Hindlimb muscle (tissue), 1 donor: ENCODE measurements at places on chromosomes 2 and 18. TPM values are rescaled to one million over a fixed set of nuclear protein-coding genes. Genes with fewer than 3 reads are reported as not detected.
A peak's percentile ranks its signal among the peaks of the same experiment; 100 is the strongest.

- DNase-seq: no peak
Observed at GRCh38 chr2:28648147-28648546, 103.5 kb upstream of the PPP1CB start.

The COL4A4 gene
- polyA plus RNA-seq: 0.08 TPM

The APLF gene
- polyA plus RNA-seq: 2.1 TPM

DNA sequence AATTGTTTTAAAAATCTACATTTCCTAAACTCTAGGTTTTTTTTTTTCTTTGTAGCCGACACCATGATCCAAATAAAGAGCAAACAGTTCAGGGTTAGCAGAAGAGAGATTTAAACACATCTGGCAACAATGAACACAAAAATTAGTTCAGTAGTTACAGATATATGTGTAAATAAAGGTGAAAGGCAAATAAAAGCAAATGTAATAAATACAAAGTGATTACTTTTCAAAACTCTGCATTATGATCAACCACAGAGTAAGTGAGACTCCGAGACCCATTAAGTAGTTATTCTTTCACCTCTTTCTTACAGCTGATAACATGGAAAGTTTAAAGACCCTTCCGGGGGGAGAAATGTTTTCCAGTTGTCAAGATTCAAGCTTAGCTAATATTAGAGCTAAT, 716 bp downstream of the CALCRL start:
- DNase-seq: peak; percentile 13

The HSPE1 gene
- polyA plus RNA-seq: 100 TPM

DNA sequence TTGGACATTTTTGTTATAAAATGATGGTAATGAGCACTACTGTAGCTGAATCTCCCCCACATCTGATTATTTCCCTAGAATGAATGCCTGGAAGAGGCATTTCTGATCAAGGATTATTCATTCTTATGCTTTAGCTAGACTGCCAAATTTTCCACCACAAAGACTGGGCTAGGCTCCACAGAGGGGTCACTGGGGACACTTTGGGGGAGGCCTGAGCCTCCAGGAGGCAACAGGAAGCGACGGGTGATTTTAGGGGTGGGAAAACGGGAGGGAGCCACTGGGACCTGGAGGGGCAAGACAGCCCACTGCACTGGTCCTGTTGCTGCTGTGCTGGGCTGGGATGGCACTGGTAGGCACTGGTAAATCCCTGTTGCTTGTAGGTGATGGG, 2.4 kb upstream of the ASB1 start:
- DNase-seq: no peak

The MOCOS gene
- polyA plus RNA-seq: 0.10 TPM

DNA sequence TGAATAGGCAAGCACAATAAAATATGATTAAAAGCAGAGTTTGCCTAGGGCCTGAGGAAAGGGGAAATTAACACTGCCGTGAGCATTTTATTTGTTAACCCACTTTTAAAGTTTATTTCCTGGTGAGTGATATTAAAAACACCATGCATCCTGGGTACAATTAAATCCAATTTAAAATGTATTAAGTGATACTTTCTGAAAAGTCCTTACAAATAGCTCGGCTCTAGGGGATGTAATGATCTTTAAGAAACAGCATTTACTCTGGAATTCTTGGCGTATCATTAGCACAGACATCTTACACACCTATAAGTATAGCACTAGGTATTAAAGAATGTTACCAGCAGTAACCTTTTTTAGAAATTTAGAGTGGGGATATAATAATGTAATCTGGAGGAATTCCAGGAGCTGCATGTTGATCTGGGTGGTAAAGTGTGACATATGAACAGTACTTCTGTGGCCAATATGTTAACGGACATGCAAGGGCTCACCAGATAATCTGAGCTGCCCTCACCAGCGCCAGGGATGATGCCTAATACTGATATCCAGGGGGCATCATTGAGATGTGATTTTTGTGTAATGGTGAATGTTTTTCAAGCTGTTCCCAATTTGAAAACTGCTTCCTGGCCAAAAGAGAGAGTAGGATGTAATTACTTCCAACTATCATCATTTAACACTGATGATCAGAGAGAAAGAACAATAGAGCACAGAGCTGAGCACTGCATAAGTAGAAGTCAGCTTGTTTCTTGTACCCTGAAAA, 235.9 kb downstream of the DSEL start:
- no peak for DNase-seq

The AGXT gene
- polyA plus RNA-seq: not detected

DNA sequence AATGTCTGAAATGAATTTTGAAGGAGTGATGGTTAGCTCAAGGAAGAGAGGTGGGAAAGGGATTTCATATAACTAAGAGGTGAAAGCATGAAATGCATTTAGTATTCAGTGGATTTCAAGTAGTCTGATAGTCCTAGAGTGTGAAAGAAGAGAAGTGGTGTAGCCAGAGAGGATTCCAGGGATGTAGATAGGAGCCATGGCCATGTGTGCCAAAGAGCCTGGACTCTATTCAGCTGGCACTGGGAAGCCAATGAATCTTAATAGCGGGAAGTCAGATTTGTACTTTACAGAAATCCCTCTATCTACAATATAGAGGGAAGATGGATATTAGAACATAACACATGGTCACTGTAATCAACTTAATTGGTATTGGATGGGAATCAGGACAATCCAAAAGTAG, 8.3 kb upstream of the BOLL start:
- no peak for DNase-seq

DNA sequence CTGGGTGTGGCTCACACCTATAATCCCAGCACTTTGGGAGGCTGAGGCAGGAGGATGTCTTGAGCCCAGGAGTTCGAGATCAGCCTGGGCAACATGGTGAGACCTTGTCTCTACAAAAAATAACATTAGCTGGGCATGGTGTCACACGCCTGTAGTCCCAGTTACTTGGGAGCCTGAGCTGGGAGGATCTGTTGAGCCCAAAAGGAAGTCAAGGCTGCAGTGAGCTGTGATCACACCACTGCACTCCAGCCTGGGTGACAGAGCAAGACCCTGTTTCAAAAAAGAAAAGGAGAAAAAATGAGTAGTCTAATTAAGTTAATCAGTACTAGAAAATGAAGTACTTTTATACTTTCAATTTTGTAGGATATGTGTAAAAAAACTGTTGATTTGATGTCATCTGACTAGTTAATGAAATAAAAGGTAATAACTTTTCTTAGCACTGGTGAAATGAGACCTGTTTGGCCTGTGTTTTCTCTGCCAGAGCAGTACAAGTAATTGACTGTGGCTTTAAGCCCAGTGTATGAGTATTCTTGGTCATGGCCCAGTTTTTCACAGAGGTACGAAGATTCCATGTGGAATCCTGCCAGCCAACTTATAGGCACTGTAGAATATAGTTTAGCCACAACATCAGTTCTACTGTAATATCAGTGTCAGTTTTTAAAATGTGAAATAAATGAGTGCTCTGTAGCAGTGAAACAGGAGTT, 35.8 kb downstream of the MFSD6 start:
- DNase-seq: peak; percentile 29

The TEKT4 gene
- not detected for polyA plus RNA-seq

DNA sequence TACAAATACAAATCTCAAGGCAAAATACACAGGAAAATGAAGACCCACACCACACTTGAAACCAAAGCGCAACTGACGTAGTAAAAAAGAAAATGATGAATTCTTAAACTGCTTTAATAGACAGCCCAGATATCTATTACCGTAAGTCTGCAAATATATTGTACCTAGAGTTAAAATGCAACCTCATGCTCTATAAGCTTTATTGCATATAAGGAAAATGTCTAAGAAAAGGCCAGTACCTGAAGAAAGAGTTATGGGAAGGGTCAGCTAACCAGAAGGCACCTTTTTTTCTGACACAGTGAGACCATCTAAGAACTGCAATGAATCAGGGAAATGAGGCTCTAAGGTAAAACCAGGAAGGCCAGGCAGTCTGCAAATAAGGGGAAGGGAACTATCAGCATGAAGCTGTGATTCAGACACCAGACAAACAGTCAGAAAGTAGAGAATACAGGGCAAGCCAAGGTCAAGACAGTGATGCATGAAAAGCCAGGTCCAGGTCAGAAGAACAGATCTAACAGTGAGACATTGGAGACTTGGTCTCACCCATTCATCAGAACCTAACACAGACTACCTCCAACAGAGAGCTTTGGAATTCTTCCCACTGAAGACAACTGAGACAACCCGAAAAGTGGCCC, 46.9 kb downstream of the PDE11A start:
- DNase-seq: no peak

- no peak for DNase-seq
Observed at GRCh38 chr2:220877897-220878296, 694.2 kb downstream of the EPHA4 start.
